ENCODE measurements at places on chromosomes 13 and 19.

- no peak for DNase-seq
These were observed 31.4 kb downstream of the CCDC122 start for GRCh38 chr13:43848001-43848649.

- DNase-seq = no peak
These were observed 34.6 kb downstream of the ATP8A2 start for GRCh38 chr13:25406377-25406776.

DNA sequence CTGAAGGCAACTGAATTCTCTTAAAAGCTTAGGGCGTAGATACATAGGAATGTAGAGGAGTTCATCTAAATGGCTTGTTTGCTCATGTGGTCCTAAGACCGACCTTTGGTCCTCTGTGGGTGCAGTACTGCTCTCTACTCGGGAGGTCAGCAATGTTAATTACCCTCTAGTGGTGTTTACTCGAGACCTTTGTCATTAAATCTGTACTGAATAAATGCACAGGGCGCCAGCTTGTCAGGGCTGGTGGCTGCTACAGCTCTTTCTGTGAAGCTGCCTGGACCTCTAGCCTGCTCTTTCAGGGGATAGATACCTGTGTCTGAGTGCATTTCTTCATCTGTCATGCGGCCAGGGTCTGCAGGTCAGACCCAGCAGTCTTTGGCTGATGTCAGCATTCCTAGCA is 29.2 kb upstream of the MPHOSPH8 start:
- DNase-seq = no peak

DNA sequence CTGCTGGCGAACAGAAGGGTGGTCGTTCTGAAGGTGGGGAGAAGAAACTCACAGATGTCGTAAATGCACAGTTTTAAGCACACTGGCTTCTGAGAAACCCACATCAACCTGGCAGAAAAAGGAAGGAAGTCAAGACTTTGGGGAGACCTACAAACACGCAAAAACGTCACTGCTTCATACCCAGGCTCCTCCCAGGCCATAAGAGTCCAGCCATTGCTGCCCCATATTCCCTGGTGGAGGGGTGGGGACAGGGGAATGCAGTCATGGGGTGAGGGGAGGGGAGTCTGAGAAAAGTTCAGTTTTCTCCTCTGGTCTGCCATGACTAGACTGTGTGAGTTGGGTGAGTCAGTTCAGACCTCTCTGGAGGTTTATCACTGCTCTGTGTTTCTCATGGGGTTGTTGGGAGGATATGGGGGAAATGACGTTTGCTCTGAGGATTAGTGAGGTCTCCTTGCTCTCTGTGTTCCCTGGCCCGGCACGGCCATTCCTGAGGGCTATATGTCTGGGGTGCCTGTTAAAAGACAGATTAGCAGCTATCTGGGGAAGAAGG is 139.0 kb downstream of the FLT1 start:
- DNase-seq = peak; percentile 42

- DNase-seq = no peak
These were observed 13.1 kb downstream of the SETDB2 start for GRCh38 chr13:49457221-49457620.

DNA sequence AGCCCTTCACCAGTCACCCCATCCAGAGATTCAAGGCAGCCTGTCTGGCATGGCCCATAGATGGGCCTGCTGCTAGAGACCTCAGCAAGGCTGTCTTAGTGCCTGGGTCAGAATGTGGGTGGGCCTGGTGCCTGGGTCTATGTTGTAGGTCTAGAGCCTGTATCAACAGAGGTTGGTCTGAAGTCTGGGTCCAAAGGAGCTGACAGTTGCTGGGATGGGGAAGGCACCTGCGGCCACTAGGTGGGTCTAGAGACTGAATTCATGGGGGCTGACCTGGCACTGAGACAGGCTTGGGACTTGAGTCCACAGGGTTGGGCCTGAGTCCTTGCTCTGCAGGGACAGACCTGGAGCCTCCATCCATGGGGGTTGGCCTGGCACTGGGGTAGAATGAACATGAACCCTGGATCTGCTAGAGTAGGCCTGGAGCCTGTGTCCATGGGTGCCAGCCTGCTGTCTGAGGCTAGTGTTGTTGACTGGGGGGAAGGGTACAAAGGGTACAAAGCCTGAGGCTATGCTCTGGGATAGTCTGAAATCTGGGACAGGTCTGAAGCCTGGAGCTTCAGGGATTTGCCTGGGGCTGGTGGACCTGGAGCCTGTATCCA is 516.8 kb downstream of the OLFM4 start:
- no peak for DNase-seq

- DNase-seq = no peak
These were observed 769.9 kb upstream of the SLITRK6 start for GRCh38 chr13:86569119-86569518.

GRCh38 chr19:40596608-40597328 is 4.4 kb upstream of the LTBP4 start:
- DNase-seq = peak; percentile 32

DNA sequence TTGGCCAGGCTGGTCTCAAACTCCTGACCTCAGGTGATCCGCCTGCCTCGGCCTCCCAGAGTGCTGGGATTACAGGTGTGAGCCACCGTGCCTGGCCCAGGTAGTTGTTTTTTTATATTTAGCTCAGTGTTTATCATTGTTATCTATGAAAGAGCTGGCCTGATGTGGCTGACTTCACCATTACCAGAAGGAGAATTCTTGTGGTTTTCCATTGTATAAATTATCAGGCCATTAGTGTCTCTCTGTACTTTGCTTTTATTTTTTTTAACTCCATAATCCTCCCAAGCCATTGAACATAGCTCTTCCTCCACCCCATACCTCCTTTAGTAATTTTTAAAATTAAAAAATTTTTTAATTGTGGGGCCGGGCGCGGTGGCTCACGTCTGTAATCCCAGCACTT is 24.2 kb downstream of the CERS4 start:
- DNase-seq = no peak

DNA sequence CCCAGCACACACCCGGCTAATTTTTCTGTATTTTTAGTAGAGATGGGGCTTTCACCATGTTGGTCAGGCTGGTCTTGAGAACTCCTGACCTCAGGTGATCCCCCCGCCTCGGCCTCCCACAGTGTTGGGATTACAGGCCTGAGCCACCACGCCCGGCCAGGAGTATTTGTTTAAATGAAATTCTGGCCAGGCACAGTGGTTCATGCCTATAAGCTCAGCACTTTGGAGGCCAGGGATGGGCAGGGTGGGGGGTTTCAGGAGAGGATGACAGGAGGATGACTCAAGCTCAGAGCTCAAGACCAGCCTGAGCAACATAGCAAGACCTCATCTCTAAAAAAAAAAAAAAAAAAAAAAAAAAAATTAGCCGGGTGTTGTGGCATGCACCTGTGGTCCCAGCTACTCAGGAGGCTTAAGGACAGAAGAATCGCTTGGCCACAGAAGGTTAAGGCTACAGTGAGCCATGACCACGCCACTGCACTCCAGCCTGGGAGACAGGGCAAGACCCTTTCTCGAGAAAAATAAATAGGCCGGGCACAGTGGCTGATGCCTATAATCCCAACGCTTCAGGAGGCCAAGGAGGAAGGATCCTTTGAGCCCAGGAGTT is 8.2 kb upstream of the DHDH start:
- no peak for DNase-seq

DNA sequence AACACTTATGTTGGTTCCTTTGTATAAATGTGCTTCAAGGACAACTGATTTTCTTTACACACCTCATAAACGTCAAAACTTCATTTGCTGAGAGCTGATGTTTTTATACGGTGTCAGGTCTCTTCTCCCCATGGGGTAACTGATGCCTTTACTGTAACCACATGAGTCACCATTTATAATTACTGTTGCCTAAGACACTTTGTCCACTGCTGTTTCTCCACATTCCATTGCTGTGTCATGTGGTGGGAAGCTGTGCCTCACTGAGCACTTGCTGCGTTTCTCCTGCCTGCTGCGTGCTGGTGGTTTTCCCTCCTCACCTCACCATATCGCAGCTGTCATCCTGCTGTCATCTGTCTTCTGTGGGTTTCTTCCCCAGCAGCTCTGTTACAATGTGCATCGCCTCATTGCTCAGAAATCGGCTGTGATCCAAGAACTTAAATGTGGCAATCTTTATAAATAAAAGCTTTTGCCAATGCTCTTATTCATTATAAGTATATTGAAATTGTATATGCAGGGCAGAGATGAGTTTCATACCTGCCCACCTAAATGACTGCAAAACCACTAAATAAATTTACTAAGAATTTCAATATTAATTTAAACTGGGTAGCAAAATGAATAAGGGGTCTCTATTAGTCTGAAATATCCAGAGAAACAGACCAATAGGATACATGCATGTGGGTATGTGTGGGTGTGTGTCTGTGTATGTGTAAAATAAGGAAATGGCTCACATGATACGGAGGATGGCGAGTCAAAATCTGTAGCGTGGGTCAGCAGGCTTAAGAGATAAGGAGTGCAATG is 547.0 kb upstream of the SLITRK5 start:
- DNase-seq = no peak

GRCh38 chr19:823565-824121 is 1.9 kb upstream of the PLPPR3 start:
- no peak for DNase-seq
